Stimulated activated naive CD8-positive, alpha-beta T cell treated with anti-CD3 and anti-CD28 coated beads, Interleukin-15, amount 100 ng/mL, for 72 hours (primary cell): ENCODE measurements at places on chromosomes 11 and 22.

GRCh38 chr22:37122598-37123180 lies 13.2 kb upstream of the TMPRSS6 start:
- no peak for DNase-seq

GRCh38 chr22:41347066-41347859 lies 34.5 kb upstream of the TEF start:
- no peak for DNase-seq

DNA sequence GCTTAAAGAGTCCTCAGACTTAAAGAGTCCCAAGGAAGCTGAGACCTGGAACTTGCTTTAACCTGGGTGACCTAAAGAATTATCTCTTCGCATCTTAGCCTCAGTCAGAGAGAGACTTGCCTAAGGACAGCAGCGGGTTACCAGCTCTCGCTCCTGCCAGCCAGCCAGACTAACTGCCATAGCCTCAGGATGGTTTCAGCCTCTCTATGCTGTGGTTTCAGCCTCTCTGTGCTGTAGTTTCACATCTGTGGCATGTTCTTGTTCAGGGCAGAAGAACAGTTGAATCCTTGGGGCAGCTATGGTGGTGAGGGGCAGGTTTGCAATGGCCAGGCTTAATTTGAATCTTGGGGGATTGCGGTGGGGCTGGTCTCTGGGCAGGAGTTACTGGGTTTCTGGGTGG lies 2.3 kb downstream of the FRMD8 start:
- DNase-seq = no peak

GRCh38 chr11:44861849-44862557 lies 88.7 kb downstream of the TP53I11 start:
- DNase-seq = peak; percentile 95

DNA sequence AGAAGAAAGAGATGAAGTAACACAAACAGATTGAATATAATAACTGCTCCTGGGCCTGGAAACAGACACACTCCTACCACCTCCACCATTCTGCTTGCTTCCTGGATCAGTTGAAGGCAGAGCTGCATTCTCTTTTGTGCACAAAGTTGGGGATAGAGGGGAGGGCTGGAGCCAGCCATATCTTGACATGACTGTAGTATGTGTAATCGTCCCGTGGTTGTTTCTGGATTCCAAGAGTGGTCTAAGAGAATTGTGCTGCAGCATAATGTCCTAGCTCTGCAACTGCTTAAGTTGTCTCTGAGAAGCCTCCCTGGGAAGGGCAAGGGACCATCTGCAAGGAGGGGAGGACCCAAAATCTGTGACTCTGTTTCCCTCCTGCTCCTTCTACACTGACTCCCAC lies 3.2 kb downstream of the CRY2 start:
- no peak for DNase-seq

GRCh38 chr11:69259096-69259495 lies 34.9 kb upstream of the MYEOV start:
- DNase-seq = no peak

- DNase-seq = no peak
Measured at GRCh38 chr22:44143105-44143474, 37.6 kb upstream of the PARVG start.

- no peak for DNase-seq
Measured at GRCh38 chr11:6855971-6856541, 6.8 kb upstream of the OR10A2 start.

- DNase-seq = no peak
Measured at GRCh38 chr11:104058680-104059079, 22.2 kb downstream of the DDI1 start.

DNA sequence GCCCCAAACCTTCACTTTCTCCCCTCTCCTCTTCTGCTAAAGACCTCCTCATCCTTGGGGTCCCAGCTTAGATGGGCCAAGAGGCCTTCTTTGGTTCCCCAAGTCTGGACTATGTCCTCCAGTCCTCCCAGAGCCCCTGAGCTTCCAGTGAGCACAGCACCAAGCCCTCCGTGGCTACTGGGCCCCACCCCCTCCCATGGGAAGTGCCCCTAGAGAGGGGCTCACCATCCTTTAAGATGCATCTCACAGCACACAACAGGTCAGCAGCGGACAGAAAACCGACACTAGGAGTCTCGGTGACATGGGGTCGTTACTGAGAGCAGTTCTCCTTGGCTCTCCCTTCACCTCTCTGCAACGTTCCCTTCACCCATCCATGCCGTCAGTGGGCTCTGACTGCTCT lies 2.7 kb downstream of the LRRC32 start:
- no peak for DNase-seq

DNA sequence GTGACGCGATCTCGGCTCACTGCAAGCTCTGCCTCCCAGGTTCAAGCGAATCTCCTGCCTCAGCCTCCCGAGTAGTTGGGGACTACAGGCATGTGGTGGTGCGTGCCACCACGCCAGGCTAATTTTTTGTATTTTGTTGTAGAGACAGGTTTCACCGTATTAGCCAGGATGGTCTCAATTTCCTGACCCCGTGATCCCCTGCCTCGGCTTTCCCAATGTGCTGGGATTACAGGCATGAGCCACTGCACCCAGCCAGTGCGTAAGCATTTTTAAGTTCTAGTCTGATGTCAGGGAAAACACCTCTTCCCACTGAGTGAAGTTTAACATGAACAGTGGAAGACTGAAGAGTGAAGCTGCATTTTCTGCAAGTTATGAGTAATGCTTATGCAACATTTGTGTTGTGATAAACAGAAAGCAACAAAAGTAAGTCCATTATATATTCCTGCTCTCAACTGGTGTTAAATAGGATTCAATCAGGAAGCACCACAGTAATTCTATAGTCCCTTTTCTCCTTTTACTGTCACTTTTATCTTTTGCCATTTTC lies 1219.8 kb upstream of the RAG2 start:
- no peak for DNase-seq

DNA sequence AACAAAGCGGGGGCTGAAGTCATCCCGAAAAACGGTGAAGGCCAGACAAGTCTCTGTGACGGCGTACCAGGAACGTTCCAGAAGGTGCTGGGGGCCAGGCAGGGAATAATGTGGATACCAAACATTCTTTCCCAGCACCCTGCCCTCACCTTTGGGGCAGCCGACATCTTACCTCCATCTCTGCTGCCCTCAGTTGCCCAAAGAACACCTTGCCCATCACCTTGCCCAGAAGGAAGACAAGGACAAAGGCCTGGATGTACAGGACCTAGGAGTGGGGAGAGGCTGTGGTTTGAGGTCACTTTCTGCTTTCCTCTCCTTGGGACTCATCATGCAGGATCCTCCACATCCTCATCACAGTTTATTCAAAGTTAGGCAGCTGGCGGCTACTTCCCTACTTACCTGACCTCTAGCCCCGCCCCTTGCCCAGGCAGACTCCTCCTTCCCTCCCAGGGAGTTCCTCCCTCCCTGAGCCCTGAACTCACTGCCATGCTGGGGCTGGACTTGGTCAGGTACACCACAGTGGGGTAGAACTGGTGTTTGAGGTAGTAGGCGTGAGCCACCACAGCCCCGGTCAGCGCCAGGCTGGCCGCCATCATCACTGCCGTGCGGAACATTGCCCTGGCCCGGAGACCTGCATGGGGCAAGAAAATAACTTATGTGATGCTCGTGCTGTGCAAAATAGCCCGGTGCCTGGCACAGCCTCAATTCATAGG lies 1.2 kb downstream of the SYVN1 start:
- peak; percentile 51 for DNase-seq

- DNase-seq = no peak
Measured at GRCh38 chr11:17595526-17596309, 48.7 kb downstream of the OTOG start.

GRCh38 chr11:62017878-62018655 lies 50.6 kb upstream of the FTH1 start:
- no peak for DNase-seq

GRCh38 chr11:92762121-92762540 lies 207.3 kb upstream of the MTNR1B start:
- no peak for DNase-seq

DNA sequence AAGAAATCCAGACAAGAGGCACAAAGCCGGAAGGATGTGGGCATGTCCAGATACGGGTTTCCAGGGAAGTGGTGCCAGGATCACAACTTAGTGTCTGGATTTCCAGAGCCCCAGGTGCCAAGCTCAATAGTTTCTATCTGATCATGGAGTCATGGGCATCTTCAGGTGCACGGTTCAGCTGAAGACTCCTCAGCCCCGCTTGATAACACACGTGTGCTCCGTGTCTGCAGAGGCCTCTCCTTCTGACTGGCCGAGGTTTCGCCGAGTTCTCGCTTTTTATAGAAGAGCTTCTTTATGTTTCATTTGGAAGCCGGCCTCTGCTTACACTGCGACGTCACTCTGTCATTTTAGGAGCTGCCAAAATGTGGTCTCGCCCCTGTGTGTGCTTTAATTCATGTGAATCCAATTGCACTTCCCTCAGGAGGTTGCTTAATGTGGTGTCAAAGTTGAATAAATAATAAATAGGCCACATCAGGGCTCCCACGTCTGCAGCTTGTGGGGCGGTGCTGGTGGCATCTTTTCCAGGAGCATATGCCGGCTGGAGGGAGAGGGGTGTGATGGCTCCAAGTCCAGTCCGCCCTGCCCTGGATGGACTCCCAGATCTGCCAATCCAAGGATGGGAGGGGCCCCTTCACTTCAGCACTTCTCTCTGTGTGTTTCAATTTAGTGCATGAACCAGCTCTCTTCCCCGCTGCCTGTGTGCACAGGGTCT lies 1410.8 kb downstream of the TBC1D22A start:
- DNase-seq = no peak

DNA sequence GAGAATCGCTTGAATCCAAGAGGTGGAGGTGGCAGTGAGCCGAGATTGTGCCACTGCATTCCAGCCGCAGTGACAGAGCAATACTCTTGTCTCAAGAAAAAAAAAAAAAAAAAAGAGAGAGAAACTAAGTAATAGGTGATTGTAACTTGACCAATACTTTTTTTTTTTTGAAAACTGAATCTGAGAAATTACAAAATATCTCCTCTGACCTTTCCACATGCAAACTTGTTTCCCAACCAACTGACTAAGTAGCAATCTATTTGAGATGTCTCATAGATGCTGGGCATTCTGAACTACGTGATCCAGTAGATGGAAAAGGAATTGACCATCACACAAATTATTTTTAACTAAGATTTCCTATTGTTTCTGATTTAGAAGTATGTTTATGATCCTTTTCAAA lies 407.3 kb upstream of the CHORDC1 start:
- no peak for DNase-seq

GRCh38 chr22:39251762-39252460 lies 7.1 kb upstream of the PDGFB start:
- no peak for DNase-seq

DNA sequence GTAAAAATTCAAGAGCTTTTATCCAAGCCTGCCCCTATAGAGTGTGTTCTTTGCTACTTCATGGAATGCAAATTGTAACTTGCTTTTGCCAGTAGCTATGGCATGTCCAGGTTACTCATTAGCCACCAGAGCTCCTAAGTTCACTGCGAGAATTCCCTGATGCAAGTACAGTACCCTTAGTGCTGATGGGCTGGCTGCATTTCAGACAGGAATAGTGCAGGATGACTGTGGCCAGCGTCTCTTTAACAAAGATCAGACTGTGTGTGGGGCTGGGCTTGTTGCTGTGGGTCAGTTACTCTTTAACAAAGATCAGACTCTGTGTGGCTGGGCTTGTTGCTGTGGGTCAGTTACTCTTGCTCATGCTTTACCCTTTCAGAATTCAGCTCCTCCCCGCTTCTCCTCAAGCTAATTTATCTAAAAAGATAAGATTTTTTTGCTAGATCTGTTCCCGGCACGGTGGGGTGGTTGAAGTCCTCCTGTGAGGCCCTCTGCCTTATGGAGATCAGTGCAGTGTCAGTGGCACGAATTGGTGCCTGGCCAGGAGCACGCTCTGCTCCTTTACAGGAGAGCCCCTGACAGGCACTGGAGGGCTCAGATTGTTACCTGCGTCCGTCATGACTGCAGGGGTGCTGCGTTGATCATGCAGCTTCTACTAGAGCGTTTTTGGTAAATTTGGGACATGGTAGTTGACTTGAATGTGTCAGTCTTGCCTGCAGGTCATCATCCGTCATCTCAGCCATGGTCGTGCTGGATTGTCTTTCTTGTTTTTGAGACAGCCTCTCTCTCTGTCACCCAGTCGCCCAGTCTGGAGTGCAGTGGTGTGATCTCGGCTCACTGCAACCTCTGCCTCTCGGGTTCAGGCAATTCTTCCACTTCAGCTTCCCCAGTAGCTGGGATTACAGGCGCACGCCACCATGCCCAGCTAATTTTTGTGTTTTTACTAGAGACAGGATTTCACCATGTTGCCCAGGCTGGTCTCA lies 27.0 kb downstream of the AP2A2 start:
- no peak for DNase-seq
